Stimulated activated CD4-positive, alpha-beta T cell treated with anti-CD3 and anti-CD28 coated beads, Interleukin-4, amount 100 ng/mL, for 4 hours (primary cell): ENCODE measurements at places on chromosomes 2 and 18.

GRCh38 chr2:200416878-200417277 lies 93.0 kb downstream of the KCTD18 start:
- no peak for DNase-seq

- peak; percentile 62 for DNase-seq
Observed at GRCh38 chr2:203706403-203706802, at the start of gene CD28. Gene CD28, plus strand, starts transcription at chr2:203706639. Its CDS starts 58 bp downstream, at chr2:203706697.

DNA sequence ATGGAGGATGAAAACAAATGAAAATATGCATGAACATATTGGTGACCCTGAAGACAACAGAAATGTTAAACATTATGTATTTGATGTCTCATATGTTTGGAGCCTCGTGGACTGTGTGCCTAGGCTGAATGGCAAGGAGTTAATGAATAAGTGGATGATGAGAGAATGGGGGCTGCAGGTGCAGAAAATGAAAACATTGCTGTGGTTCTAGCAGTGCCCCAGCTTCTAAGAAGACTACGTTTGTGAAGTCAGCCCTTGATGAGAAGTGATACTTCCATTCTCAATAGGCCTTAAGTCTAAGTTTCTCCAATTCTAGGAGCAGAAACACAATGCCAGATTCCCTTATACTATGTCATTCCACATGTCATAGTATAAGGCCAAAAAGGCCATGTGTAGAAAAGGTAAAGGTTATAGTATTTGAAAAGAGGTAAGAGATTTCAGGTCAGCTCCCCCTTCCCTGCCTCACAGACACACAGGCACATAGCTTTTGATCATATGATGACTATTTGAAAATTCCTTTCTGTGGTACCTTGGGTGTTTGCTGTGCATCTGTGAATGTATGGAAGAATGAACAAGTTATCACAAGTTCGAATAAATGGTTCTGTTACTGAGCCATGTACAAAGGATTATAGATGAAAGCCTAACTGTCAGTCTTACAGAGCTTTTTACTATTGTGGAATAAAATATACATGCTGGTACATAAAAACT lies 280.8 kb downstream of the SETBP1 start:
- no peak for DNase-seq

GRCh38 chr2:160043265-160043664 lies 19.1 kb downstream of the PLA2R1 start:
- no peak for DNase-seq
